ENCODE measurements at places on chromosomes 1 and 21. TPM values are rescaled to one million over a fixed set of nuclear protein-coding genes. Genes with fewer than 3 reads are reported as not detected.

DNA sequence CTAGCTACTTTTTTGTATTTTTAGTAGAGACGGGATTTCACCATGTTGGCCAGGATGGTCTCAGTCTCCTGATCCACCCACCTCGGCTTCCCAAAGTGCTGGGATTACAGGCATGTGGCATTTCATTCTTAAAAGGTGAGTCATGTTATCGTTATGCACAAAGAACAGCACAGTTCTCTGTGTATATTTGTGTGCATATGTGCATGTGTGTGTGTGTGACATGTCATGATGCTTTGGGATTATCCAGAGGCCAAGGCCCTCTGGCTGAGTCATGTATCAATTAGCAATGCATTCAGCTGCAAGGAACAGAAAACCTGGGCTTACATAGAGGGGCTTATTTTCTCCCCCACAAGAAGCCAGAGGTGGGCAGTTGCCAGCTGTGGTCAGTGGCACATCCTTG, 301.7 kb upstream of the KAZN start:
- no peak for DNase-seq

DNA sequence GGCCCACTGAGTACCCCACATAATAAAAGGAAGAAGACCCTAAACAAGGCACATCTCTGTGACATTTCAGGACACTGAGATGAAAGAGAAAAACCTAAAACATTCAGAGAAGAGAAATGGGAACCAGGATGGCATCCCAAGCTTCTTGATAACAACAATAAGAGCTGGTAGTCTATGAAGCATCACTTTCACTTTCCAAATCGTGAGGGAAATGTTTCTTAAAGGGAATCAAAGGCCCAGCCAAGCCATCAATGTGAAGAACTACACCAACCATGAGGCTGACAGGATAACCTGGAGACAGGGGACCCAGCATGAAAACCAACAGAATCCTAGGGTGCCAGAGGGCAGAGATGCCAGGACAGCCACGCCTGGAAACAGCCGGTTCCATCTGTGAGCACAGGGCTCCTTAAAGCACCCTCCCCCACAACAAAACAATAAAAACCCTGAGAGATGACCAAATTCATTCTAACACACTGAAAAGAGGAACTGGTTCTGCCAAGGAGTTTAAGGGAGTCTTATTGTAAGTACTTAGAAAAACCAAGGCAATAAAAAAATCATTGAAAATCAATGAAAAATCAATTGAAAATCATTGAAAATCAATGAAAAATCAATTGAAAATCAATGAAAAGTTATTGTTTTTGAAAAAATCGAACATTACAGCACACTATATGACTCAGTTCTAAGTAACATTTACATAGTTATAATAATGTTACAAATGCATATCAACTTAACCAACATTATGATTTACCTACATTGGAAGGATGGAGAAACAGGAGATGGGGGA, 141.5 kb upstream of the ERG start:
- no peak for DNase-seq

DNA sequence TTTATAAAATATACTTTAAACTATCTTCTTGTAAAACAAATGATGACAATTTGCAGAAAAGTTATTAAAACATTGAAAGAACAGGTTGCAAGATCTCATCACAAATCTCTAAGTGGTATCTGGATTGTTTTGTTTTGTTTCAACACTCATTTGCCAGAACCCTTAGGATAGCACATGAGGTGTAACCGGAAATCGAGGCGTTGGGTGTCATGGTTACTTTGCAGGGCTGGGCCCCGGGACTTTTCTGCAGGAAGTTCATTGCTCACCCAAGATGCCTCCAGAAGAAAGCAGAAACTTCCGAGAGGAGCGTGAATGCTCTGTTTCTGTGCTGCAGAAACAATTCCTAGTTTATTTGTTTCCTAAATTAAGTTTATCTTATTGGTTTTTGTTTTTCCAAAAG, 2.5 kb downstream of the DISC1 start:
- peak; percentile 61 for DNase-seq

DNA sequence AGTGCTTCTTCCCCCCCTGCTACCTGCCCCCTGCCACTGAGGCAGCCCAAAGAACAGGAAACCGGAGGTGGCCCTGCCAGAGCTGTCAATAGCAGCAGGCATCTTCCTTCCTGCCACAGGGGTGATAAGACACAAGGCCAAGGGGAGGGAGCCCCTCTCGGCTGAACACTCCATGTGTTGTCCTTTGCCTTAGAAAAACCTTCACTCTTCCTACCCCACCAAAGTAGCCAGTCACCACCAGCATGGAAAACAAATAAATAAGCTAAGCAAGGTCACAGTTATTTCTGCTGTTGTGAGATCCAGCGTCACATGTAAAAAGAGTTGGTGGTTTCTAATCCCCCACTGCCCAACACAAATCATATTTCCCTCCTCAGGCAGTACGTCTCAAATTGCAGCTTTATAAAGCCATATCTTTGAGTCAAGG, 104.8 kb upstream of the DPT start:
- DNase-seq = peak; percentile 8

DNA sequence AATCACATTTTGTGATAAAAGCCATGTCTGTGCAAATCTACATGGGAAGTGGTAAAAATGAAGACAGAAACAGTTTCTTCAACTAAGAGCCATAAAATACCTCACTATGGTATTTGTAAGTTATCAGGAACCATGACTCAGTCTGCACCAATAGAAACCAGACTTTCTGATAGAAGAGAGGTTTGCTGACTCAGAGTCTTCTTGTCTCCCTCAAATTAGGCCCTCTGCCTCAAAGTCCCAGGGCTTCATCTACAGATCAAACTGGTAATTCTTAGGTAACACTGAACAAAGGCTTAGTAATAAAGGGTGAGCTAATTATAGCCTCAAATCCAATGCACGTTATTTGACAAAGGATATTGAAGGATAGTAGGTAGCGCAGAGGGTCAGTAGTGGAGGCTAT, 30.9 kb upstream of the SSX2IP start:
- DNase-seq = no peak

DNA sequence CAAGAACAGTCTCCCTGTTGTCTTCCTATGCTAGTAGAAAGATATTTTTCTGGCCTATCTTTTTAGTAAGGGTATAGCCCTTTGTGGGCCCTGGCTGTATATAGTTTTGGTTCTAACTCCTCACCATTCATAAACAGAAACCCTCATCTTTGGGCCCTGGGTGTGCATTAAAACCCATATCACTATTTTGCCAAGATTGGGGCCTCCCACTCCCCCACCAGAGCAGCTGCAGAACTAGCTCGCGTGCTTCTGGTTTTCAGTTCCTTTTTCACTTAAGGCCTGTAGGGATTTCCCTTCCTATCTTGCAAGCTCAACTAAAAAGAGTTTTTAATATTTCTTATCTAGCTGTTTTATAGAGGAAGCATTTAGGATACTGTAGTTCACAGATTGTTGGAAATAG, 106.4 kb downstream of the RGL1 start:
- DNase-seq = peak; percentile 56

- DNase-seq = peak; percentile 58
These were observed 35.0 kb upstream of the ECE1 start for GRCh38 chr1:21325231-21325718.

GRCh38 chr1:180954005-180954800, 41.5 kb downstream of the KIAA1614 start:
- DNase-seq = peak; percentile 49

GRCh38 chr1:209870151-209870831, 42.5 kb downstream of the UTP25 start:
- no peak for DNase-seq

DNA sequence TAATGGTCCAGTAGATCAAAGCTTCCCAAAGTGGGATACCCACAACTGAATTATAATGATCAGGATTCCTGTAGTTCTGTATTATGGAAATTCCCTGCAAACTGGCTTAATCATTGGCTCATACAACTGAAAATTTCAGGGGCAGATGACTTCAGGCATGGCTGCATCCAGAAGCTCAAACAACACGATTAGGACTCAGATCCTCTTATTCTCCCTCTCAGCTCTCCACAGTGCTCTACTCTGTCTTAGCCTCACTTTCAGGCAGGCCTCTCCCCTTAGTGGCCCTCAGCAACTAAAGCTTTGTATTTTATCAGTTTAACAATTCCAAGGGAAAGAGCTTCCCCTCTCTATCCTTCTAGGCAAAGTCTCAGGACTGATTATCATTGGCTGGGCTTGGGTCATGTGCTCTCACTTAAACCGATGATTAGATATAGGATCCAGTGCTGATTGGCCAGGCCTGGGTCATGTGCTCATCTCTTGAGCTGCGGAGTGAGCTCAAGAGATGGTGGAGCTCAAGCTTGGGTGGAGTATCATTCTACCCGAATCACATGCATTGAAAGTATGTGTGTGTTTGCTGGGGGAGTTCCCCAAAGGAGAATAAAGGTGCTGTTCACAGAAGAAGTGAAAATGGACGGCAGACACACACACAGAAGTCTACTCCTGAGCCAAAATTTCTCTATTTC, 57.9 kb upstream of the RUNX3 start:
- peak; percentile 73 for DNase-seq

GRCh38 chr1:94025383-94026340, 95.3 kb downstream of the ABCA4 start:
- peak; percentile 51 for DNase-seq

GRCh38 chr1:153791648-153792253, 16.5 kb downstream of the SLC27A3 start:
- no peak for DNase-seq

DNA sequence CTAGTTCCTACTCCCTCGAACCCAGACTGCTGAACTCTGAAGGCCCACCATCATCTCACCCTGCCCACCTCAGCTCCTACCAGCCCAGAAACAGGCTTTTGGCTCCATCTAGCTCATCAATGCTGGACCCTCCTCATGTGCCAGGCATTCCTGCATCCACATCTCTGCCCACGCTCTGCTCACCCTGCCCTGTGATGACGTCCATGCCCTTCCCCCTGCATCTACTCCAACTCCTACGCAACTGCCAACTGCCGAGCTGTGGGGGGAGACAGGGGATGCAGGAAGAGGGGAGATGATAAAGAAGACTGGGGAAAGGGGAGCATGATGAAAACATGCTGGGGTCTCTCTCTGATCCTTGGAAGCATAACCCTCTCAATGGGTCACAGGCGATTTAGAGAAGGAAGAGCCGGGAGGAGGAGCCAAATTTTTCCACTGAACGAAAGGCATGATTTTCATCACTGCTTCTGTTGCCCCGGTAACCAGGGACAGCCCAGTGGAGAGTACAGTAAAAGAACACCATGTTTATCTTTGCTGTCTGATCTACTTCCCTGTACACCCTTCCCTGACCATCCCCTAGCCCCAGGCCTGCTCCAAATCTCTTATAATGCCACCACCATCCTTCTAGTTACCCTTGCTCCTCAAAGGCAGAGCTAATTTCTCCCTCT, 44.3 kb downstream of the CD34 start:
- DNase-seq = peak; percentile 72

GRCh38 chr1:54834007-54834541, 33.0 kb upstream of the TTC22 start:
- DNase-seq = no peak

DNA sequence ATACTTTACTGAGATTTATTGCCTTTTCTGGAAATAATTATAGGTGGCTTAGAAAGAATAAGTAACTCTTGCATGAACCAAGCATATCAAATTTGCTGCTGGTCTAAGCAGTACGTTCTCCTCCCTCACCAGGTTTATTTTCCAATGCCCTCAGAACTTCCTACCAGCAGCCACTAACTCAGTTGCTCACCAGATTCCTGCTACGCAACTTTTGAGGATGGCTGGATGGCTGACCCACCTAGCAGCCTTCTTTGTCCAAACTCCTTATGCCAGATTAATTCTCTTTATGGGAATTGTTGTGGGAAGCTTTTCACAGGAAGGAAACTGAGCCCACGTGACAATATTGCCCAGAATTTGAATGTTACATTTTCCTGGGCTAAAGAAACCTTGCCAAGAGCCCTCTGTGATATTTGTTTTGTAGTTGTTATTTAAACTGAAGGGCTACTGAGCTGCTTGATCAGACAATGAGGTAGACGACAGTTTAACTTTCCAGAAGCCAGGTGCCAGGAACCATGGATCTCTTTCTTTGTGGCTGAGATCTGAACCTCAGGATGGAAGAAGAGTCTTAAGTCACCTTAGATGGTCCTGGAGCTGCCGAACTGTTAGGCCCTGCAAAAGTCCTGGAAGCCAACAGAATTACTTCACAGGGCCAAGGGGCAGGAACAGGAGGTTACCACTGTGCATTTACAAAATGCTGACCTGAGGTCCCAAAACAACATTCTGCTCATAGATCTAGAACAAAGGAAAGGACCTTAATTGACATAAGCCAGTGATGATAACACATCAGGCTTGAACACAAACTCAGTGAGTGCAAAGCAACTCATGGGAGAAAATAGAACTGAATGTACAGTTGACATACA, 85.5 kb upstream of the ATP1A1 start:
- DNase-seq = no peak

GRCh38 chr1:76474922-76475321, 392.4 kb upstream of the ST6GALNAC5 start:
- DNase-seq = no peak

- no peak for DNase-seq
These were observed 286.8 kb upstream of the PLD5 start for GRCh38 chr1:242811092-242811840.

GRCh38 chr1:64959986-64960385, 6.4 kb downstream of the JAK1 start:
- DNase-seq = no peak

DNA sequence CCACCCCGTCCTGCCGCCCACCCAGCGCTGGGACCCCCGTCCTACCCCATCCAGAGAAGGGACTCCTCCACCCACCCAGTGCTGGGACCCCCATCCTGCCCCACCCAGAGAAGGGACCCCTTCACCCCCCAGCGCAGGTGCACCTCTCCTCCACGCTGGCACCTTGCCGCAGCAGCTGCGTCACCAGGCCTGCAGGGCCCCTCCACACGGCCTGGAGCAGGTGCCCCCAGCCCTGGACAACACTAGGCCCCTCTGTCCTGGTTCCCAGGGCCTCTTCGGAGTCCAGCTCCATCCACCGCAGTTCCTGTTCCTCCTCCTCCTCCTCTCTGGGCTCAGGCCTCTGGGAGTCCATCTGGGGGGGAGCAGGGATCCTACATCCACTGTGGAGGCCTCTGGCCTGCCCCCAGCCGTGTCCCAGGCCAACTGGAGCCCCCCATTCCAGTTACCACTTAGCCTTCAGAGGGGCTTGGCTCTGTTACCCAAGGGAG, 378 bp downstream of the ANKRD65 start:
- no peak for DNase-seq

FCAMR gene
- total RNA-seq = not detected

CRABP2 gene
- total RNA-seq = 0.72 TPM

KNCN gene
- not detected for total RNA-seq

PRAMEF18 gene
- not detected for total RNA-seq

KCND3 gene
- total RNA-seq = not detected

FNDC10 gene
- total RNA-seq = 1.2 TPM

PTGFRN gene
- total RNA-seq = 24.0 TPM

TBX19 gene
- total RNA-seq = 1.5 TPM

Data from activated naive CD4-positive, alpha-beta T cell treated with anti-CD3 and anti-CD28 coated beads for 36 hours (primary cell).